WTC11 (cell line): ENCODE measurements at places on chromosomes 5 and 9. TPM values are rescaled to one million over a fixed set of nuclear protein-coding genes. Genes with fewer than 3 reads are reported as not detected.

CDK9 gene
- 106 to 111 TPM (median 107 TPM) in 3 replicates for total RNA-seq

DNA sequence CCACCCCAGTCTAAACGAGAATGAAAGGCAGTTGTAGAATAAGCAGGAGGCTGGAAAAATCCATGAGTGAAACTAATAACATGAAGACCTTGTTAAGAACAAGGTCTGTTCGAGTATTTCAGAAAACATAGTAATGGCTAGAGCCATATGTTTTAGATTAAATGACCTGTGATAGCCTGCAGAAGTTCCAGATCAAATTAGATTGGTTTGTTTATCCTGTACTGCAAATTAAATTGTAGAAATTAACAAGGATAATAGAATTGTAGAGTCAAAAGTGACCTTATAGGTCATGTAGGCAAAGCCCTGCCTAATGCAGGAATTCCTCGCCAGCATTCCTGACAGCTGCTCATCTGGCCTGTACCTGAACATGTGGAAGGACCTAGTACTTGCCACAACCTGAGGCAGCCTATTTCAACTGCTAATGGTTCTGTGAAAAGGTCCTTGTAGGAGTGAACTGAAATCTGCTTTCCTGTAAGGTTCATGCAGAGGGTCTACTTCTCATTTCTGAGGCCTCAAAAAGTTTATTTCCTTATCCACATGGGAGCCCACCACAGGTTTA lies 17.2 kb downstream of the LIX1 start:
- no peaks in the 10 kb centered on the region for H3K36me3 ChIP-seq
- no peaks in the 10 kb centered on the region for H3K27me3 ChIP-seq
- no peak for DNase-seq
- H3K4me3 ChIP-seq = no peak overlapping the region
- 0 out of 2 replicates have a peak, but pooled peaks cover 4% of the 10 kb centered on the region for H3K4me1 ChIP-seq

DNA sequence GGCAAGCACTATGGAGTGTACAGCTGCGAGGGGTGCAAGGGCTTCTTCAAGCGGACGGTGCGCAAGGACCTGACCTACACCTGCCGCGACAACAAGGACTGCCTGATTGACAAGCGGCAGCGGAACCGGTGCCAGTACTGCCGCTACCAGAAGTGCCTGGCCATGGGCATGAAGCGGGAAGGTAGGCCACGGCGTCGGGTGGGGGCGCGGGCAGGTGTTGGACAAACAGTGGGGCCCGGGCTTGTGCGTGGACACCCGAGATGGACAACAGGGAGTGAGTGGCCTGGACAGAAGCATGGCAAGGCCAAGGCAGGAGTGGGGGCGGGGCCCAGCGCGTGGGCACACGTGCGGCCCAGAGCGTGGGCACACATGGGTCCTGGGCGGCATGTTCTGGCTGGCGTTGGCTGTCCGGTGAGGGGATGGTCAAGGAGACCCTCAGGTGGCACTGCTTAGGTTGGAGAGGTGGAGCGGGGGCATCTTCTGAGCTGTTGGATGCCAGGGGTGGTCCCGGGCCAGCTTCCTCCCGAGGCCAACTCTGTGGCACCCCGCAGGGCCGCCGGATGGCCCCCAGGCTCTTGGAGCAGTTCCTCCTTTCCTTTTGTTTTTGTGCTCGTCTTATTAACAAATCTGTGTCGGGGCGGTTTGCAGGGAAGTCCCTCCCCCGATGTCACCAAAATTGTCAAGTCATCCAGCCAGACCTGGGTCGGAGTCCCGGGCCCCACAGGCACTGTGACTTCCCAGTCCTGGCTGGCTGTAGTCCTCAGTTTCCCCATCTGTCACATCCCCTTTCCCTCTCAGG lies 82.9 kb downstream of the RXRA start:
- H3K27ac ChIP-seq = no peak overlapping the region
- no peak for DNase-seq
- H3K27me3 ChIP-seq = no peaks in the 10 kb centered on the region

FOXE1 gene
- 0.05 to 0.09 TPM (median 0.07 TPM) in 3 replicates for total RNA-seq

- DNase-seq = no peak
- H3K27ac ChIP-seq = no peak overlapping the region
- H3K4me1 ChIP-seq = peaks cover 6% of the 10 kb centered on the region; the same call in 1 of the 2 replicates
- H3K4me3 ChIP-seq = no peak overlapping the region
- H3K27me3 ChIP-seq = no peaks in the 10 kb centered on the region
Observed at GRCh38 chr5:89292487-89292886, 409.5 kb upstream of the MEF2C start.

- no peaks in the 10 kb centered on the region for H3K4me1 ChIP-seq
- H3K27me3 ChIP-seq = no peaks in the 10 kb centered on the region
- H3K36me3 ChIP-seq = peaks cover 15% of the 10 kb centered on the region
- no peak overlapping the region for H3K4me3 ChIP-seq
- DNase-seq = no peak
Observed at GRCh38 chr9:75235632-75236031, 147.3 kb downstream of the OSTF1 start.

DNA sequence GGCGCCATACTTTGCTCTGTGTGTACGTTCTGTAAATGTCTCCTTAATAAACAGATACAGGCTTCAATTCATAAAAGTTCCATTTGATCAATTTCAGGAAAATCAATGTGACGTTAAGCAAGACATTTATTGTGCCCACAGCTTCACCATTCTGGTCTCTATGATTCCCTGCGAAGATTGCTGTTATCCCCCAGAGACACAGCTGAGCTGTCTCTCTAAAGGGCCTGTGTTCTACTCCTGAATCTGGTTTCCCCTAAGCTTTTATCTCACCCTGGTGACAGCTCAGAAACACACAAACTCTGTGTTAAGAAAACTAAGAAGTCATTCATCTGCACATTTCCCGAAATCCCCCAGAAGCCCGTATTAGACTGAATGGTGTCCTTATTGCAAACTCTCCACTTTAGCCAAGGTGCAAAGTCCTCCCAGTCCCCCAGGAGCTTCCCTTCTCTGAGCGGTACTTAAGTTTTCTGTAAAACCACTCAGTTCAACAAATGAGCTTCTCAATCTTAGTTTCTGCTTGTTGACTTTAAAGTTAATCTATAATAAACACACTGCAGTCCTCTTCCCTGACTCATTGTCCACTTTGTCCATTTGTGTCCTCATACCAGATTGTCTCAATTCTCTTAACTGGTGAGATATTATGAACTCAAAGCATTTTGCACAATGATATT lies 1.4 kb upstream of the C5orf15 start:
- peaks cover 14% of the 10 kb centered on the region for H3K4me1 ChIP-seq
- no peaks in the 10 kb centered on the region for H3K27me3 ChIP-seq
- peak overlapping the region; percentile 86 for H3K4me3 ChIP-seq
- H3K36me3 ChIP-seq = peaks cover 30% of the 10 kb centered on the region
- DNase-seq = no peak
- peak overlapping the region; percentile 91 for H3K27ac ChIP-seq

GRCh38 chr9:98607787-98608186 lies 100.9 kb downstream of the GABBR2 start:
- DNase-seq = no peak
- H3K36me3 ChIP-seq = no peaks in the 10 kb centered on the region
- no peak overlapping the region for H3K27ac ChIP-seq
- no peaks in the 10 kb centered on the region for H3K27me3 ChIP-seq

DNA sequence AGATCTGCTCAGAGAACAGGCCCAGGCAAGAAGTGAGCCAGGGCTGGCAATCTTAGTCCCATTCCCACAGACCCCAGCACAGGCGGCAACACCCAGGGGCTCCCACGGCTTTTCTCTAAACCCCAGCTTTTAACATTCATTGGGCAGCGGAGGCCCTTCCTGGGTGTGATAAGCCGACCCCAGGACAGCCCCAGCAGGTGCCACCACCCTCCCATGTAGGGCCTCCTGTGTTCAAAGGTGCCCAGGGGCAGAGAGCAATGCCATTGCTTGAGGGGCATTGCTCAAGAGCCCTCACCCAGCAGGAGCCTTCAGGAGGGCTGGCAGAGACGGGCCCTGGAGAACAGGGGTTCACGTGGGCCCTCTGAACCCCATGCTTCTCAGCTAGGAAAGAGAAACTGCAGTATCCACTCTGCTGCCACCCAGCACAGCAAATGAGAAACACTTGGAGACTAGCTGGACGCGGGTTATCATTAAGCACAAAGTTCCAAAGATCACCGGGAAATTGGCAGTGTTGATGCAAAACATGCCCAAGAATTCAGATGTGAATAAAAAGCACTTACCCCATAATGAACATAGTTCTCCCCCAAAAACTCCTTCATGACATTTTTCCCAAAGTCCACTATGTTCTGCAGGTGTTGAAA lies 13.9 kb downstream of the IPPK start:
- DNase-seq = no peak
- H3K4me3 ChIP-seq = no peak overlapping the region
- H3K27me3 ChIP-seq = no peaks in the 10 kb centered on the region
- H3K27ac ChIP-seq = no peak overlapping the region
- H3K4me1 ChIP-seq = peaks cover 9% of the 10 kb centered on the region

GRCh38 chr9:130301483-130302286 lies 36.1 kb downstream of the HMCN2 start:
- DNase-seq = no peak
- H3K27me3 ChIP-seq = no peaks in the 10 kb centered on the region
- no peak overlapping the region for H3K4me3 ChIP-seq
- no peak overlapping the region for H3K27ac ChIP-seq
- H3K36me3 ChIP-seq = peaks cover 10% of the 10 kb centered on the region

DNA sequence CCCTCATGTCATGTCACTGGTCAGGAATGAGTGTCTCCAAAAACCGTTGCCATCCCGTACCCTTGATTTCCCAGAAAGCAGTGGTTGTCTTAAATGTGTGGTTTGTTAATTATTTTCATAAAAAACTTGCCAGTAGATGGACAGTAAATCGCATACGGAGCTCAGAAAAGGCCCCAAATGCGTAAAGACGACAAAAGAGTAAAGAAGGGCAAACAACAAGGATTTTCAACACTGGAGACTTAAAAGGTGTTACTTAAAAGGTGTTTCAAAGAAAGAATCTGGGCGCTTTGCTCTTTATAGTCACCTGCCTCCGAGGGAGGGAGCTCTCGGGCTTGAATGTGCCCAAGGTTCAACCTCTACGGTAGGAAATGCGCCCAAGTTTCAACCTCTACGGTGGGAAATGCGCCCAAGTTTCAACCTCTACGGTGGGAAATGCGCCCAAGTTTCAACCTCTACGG lies 734 bp downstream of the KIF27 start:
- H3K4me1 ChIP-seq = peaks cover 6% of the 10 kb centered on the region
- H3K27ac ChIP-seq = peak overlapping the region; percentile 99
- H3K36me3 ChIP-seq = no peaks in the 10 kb centered on the region
- no peak for DNase-seq

BNC2 gene
- 28.1 to 33.3 TPM (median 29.3 TPM) in 3 replicates for total RNA-seq

DNA sequence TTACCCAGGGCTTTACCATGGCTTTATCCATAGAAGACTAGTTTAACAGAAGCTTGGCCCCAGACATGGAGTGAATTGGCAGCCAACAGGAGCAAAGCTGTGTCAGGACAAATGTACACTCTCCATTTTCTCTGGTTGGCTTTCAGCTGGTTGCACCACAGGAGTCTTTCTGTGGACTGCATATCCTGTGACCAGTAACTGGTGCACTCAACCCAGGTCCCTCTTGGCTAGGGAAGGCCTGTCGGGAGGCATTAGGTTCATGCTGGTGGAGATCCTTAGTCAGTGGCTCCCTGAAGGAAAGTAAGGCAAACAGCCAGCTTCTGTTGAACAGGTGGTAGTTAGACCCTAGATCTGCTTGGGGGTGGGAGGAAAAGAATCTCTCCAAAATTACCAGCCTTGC lies 146.9 kb upstream of the TLX3 start:
- H3K4me3 ChIP-seq = no peak overlapping the region
- H3K27me3 ChIP-seq = no peaks in the 10 kb centered on the region
- H3K36me3 ChIP-seq = no peaks in the 10 kb centered on the region
- H3K4me1 ChIP-seq = peaks cover 20% of the 10 kb centered on the region
- H3K27ac ChIP-seq = no peak overlapping the region

LIX1 gene
- not detected in 3 replicates for total RNA-seq

DNA sequence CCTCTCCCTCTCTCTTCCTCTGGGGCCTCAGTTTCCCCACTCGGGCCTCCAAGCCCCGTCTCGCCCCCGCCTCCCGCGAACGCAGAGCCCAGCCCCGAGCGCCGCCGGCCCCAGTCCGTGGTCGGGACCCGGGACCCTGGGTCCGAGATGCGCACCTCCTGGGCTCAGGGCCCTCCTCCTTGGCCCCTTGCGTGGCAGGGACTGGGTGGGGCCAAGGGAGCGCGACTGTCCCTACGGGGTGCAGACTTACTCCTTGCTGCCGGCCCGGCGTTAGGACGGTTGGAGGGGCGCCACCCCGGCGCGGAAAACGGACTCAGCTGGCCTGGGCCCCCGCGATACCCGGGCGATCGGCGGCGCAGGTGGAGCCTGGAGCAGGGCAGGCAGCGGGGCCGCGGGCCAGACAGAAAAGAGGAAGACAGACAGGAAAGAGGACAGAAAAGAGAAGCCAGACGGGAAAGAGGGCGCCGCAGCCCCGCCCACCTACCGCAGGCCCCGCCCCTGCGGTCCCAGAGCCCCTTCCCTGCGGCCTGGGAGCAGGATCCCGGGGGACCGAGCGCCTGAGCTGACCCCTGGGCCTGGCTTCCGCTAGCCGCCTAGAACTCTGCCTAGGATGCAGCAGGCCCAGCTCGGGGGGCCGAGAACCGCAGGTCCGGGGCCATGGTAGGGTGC lies at the start of gene GBGT1:
Gene GBGT1, minus strand, starts transcription at position 411 of the 669 bp plus-strand sequence. CDS start 1,502 bp downstream, outside the sequence.
- H3K27ac ChIP-seq = no peak within 1 kb of the TSS
- DNase-seq = peak; percentile 83
- peaks cover 11% of the 10 kb centered on the region for H3K27me3 ChIP-seq
- H3K4me3 ChIP-seq = peak within 1 kb of the TSS; percentile 76
- H3K4me1 ChIP-seq = peaks cover 10% of the 10 kb centered on the region
- H3K36me3 ChIP-seq = peaks cover 13% of the 10 kb centered on the region

DNA sequence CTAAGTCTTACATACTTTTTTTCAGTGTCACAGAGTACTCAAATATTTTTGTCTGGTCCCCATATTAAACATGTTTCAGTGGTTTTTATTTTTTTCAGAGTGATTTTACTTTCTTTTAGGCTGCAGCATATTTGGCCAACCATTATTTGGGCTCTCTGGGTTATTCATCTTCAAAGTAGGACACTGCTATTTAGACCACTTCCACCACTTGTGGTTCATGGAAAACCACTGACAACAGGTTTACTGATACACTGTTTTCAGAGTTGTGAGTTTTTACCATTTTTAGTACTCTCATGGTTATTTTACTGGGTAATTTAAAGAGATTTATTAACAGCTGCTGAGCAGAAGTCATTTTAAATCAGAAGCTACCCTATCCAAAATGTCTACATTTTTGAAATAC lies 437.6 kb downstream of the KIAA0825 start:
- H3K36me3 ChIP-seq = no peaks in the 10 kb centered on the region
- H3K27ac ChIP-seq = no peak overlapping the region
- no peaks in the 10 kb centered on the region for H3K27me3 ChIP-seq
- H3K4me1 ChIP-seq = peaks cover 43% of the 10 kb centered on the region
- DNase-seq = no peak
